ENCODE measurements at places on chromosomes 3 and 15. TPM values are rescaled to one million over a fixed set of nuclear protein-coding genes. Genes with fewer than 3 reads are reported as not detected.

DNA sequence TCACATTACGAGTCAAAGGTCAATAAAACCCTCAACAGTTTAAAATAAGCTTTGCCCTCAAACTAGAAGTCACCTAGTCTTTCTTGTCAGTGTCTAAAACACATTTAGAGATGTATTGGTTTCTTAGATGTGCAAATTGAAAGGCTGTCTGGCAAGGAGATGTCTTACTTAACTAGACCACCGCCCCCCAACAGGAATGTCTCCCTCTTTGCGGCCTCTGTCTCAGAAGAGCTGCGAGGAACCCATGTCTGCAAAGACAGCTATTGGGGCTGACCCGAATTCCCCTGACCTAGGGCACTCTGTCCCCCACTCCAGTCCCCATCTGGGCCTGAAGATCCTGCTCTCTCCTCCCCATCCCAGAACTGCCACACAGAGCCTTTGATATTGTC, 46.3 kb downstream of the ZIC4 start:
- no peak for DNase-seq
- H3K36me3 ChIP-seq = no peaks in the 10 kb centered on the region
- peaks cover 58% of the 10 kb centered on the region for H3K27me3 ChIP-seq
- H3K4me1 ChIP-seq = no peaks in the 10 kb centered on the region

Gene NR2E3
- total RNA-seq = 0.64 TPM

- H3K27ac ChIP-seq = no peak overlapping the region
- no peaks in the 10 kb centered on the region for H3K36me3 ChIP-seq
- H3K4me1 ChIP-seq = no peaks in the 10 kb centered on the region
- no peaks in the 10 kb centered on the region for H3K27me3 ChIP-seq
Observed at GRCh38 chr3:72957297-72957696, 39.3 kb upstream of the PPP4R2 start.

DNA sequence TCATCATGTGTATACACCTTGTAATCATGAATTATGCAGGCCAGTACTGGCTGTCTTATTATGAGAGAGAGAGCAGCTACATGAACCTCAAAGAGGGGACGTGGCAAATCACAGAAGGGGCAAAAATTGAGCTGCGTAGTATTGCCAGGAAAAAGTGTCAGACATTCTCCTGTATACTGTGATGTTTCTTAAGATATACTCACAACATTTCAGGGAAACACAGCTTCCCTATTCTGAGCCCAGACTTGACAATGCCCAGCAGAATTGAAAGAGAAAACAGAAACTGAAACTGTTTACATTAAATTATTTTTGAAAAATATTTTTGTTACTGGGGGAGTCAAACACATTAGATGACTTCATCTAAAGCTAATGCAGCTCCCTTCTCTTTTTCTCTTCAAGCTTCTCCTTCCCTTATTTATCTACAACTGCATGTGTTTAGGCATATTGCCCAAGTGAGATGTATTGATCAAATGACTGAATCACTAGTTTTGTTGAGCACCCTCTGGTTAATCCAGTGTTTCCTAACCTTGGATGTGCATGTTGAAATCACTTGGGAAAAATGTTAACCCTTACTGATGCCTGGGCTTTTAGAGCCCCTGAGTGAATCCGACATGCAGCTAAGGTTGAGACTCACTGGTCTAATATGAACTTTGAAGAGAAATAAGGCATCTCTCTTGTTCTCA, 39.5 kb downstream of the CADPS start:
- H3K36me3 ChIP-seq = no peaks in the 10 kb centered on the region
- no peaks in the 10 kb centered on the region for H3K4me1 ChIP-seq
- no peak for DNase-seq
- H3K27ac ChIP-seq = no peak overlapping the region
- no peaks in the 10 kb centered on the region for H3K27me3 ChIP-seq
- no peak overlapping the region for H3K4me3 ChIP-seq

DNA sequence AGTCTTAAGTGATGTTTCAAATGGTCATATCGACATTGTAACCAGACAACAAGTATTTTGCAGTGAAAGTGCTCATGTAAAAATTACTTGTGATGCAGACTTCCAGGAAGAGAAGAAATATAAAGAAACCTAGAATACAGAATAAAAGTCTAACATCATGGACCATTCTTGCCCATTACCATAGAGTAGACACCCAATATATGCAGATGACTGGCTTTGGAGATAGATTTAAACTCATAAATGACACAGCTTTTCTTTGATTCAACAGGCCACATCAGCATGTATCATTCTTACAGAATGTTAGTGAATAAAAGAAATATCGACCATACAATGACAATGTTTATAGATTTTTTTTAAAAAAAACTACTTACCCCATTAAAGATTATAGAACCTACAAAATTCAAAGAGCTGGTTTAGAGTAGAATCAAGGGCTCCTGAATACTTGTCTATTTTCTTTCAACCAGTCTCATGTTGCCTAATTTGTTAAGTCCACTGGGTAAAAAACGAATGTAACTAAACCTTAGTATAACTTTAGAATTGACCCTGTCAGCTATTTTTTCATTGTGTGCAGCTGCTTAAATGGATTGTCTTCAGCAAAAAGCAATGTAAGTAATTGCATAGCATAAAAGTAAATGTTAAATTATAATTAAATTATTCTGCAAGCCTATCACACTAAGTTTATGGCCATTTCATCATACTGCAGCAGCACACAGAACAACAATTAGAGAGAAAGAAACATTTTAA, 268.7 kb upstream of the AGTR1 start:
- H3K4me1 ChIP-seq = no peaks in the 10 kb centered on the region
- no peak overlapping the region for H3K4me3 ChIP-seq
- no peak overlapping the region for H3K27ac ChIP-seq
- no peaks in the 10 kb centered on the region for H3K27me3 ChIP-seq
- no peaks in the 10 kb centered on the region for H3K36me3 ChIP-seq

Gene ANKRD63
- not detected for total RNA-seq

Gene GPR87
- not detected for total RNA-seq

DNA sequence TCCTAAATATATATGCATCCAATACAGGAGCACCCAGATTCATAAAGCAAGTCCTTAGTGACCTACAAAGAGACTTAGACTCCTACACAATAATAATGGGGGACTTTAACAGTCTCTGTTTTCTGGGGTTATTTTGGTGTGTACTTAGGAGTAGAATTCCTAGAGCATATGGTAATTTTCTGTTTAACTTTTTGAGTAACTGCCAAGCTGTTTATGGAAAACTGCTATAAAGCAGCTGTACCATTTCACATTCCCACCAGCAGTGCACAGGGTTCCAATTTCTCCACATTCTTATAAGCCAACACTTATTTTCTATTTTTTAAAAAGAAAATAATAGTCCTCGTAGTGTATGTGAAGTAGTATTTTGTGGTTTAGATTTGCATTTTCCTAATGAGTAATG, 68.9 kb downstream of the DOCK3 start:
- H3K36me3 ChIP-seq = no peaks in the 10 kb centered on the region
- DNase-seq = no peak
- no peak overlapping the region for H3K4me3 ChIP-seq
- H3K4me1 ChIP-seq = no peaks in the 10 kb centered on the region
- no peaks in the 10 kb centered on the region for H3K27me3 ChIP-seq

- H3K27ac ChIP-seq = peak overlapping the region; percentile 19
- H3K27me3 ChIP-seq = no peaks in the 10 kb centered on the region
- H3K4me1 ChIP-seq = no peaks in the 10 kb centered on the region
- H3K4me3 ChIP-seq = no peak overlapping the region
Observed at GRCh38 chr3:171375666-171376595, 84.3 kb downstream of the TNIK start.

DNA sequence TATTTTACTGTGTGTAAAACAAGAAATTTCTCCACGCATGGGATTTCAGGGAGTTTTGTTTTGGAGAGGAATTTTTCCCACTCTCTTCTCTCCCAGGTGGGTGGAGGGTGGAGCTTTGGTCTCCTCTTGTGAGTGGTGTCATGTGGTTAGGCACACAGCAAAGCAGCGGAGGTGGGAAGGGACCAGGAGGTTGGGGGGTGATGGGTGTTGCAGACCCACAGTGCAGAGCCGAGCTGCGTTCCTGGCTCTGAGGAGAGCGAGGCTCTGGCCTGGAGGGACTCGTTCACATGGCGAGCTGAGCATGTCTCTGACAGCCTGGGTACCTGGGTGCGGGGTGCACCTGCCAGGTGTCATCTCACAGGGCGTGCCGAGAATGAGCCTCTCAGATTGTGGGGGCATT, 87.8 kb downstream of the RYR3 start:
- no peaks in the 10 kb centered on the region for H3K36me3 ChIP-seq
- H3K27ac ChIP-seq = no peak overlapping the region
- no peaks in the 10 kb centered on the region for H3K4me1 ChIP-seq
- DNase-seq = no peak
- no peak overlapping the region for H3K4me3 ChIP-seq

DNA sequence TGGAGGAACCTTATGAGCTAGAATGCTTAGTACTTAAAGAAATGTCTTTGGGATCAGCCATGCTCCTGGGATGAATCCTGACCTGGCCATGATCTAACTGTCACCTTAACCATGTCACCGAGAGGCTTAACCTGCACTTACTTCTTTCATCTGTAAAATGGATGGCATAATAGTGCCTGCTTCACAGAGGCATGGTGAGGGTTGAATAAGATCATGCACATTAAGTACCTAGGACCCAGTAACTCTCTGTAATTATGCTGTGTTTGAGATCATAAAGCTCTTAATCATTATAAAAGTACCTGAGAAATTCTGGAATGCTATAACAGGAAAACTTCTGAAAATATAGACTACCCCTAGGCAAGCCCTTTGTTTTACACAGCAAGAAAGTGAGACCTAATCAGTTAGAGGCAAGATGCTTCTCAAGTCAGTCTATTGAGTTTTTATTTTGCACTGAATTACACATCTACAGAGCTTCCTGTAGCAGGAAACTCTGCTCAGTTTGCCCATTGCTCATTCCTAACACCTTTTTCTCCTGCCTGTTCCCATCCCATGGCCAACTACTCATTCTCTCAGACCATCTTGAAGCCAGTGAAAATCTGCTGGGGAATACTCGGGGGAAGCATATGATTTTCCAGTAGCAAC, 1015.5 kb upstream of the CFAP20DC start:
- H3K27me3 ChIP-seq = no peaks in the 10 kb centered on the region
- no peaks in the 10 kb centered on the region for H3K4me1 ChIP-seq
- H3K36me3 ChIP-seq = no peaks in the 10 kb centered on the region

Measured in colonic mucosa (tissue), 4 donors.